ENCODE measurements at places on chromosomes 3 and 15. TPM values are rescaled to one million over a fixed set of nuclear protein-coding genes. Genes with fewer than 3 reads are reported as not detected.

- no peak for DNase-seq
These were observed 14.5 kb downstream of the CSRNP1 start for GRCh38 chr3:39138804-39139415.

DNA sequence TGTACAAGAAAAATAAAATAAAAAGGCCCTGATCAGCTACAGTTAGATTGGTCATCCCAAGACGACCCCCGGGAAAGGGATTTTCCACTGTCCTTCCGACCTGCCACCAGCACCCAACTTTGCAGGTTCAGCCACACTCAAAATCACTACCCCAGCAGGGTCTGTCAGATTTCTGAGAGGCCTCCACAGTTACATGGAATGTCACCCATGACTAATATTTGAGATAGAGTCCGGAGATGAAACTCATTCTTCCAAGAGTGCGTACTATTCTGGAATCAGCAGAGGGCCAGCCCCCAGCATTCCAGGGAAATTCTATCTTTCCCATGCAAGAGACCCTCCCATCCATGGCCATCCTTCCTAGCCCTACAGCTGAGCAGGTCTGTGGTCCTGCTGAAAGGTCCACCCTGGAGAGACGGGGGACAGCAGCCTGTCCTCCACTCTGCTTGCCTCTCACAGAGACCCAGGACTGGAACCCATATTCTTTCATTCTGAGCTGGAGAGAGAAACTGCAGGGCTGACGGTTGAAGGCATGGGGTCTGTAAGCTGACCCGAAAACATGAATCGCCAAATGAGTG is 5.8 kb downstream of the LIPC start:
- no peak for DNase-seq

SLC24A5 gene
- total RNA-seq: not detected

TIPARP gene
- 41.0 TPM for total RNA-seq

CLDN16 gene
- 0.74 TPM for total RNA-seq

All from Daoy (cell line).